ENCODE measurements at places on chromosomes 12 and 14. TPM values are rescaled to one million over a fixed set of nuclear protein-coding genes. Genes with fewer than 3 reads are reported as not detected.

The FAM181A gene
- total RNA-seq: not detected

The CD69 gene
- 0.25 TPM for total RNA-seq

The CCDC197 gene
- total RNA-seq: 1.2 TPM

The PTCSC3 gene
- total RNA-seq: not detected

The GPR135 gene
- 2.2 TPM for total RNA-seq

DNA sequence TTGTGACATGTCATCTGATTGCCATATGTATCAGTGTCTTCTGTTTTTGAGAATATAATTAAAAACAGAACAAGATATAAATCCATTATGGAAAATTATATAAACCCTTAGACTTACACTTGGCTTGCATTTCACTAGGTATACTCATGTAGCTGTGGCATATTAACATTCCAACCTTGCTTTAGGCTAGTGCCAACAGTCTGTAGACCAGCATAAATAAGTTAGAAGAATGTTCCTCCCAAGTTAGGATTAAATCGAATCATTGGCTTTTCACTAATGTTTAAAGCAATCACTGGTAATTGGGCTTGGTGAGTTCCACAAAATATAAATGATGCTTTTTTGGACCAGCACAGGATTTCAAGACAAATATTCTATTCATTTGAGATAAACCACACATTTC is 103.0 kb downstream of the LIN7A start:
- no peaks in the 10 kb centered on the region for H3K36me3 ChIP-seq
- peaks cover 51% of the 10 kb centered on the region for H3K4me1 ChIP-seq
- H3K27ac ChIP-seq: no peak overlapping the region

DNA sequence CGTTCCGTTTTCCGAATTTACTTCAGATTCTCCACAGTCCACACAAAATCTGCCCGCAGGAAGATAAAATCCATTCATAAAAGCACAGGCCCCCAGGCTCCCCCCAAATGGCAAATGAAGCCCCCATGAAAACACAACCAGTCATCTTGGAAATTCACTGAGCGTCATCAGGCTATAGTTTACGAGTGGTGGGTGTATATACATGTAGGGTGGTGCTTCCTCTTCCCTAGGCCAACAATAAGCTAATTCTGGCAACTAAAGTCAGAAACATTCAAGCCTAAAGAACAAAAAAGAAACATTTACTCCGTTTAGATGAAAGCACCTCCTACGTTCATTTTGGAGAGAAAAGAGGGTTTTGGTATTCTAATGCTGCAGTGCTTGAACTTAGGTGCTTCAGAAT is 5.8 kb downstream of the GPR68 start:
- no peak overlapping the region for H3K27ac ChIP-seq
- DNase-seq: no peak
- H3K4me3 ChIP-seq: no peak overlapping the region
- H3K4me1 ChIP-seq: no peaks in the 10 kb centered on the region
- no peaks in the 10 kb centered on the region for H3K36me3 ChIP-seq
- no peaks in the 10 kb centered on the region for H3K27me3 ChIP-seq

DNA sequence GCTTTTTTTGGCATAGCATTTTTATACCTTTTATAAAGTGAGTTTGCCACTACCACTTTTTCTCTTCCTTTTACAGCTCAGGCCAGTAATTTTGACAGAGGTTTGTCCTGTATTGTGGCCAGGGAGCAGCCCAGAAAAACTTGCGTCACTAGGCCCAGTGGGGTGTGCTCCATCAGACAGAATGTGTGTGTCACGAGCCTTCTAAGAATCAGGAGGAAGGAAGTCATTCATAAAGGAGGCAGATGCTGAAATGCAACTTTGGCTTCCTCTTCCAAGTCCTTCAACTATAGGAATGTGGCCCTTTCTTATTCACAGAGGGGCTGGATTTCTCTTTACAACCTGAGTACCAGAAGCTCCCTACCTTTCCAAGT is 10.1 kb upstream of the RAB35 start:
- H3K36me3 ChIP-seq: peaks cover 60% of the 10 kb centered on the region
- peaks cover 34% of the 10 kb centered on the region for H3K4me1 ChIP-seq
- no peak for DNase-seq
- H3K27me3 ChIP-seq: no peaks in the 10 kb centered on the region

DNA sequence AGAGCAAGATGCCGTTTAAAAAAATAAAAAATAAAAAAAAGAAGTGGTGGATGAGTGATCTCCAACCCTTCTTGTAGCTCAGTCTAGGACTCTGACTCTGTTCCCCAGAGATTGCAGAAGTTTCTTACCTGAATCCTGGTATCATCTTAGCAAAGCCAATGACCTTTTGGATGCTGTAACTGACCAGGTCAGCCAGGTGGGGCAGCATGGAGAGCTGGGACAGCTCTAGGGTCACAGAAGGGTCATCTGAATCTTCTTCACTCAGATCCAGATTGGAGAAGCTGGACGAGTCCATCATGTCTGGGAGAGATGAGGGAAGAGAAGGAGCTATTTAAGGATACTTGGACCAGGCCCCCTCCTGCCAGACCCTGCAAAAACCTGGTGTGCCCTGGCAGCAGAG is 35.8 kb upstream of the HDAC7 start:
- no peaks in the 10 kb centered on the region for H3K36me3 ChIP-seq
- no peak overlapping the region for H3K27ac ChIP-seq
- DNase-seq: no peak
- no peaks in the 10 kb centered on the region for H3K27me3 ChIP-seq
- no peaks in the 10 kb centered on the region for H3K4me1 ChIP-seq

DNA sequence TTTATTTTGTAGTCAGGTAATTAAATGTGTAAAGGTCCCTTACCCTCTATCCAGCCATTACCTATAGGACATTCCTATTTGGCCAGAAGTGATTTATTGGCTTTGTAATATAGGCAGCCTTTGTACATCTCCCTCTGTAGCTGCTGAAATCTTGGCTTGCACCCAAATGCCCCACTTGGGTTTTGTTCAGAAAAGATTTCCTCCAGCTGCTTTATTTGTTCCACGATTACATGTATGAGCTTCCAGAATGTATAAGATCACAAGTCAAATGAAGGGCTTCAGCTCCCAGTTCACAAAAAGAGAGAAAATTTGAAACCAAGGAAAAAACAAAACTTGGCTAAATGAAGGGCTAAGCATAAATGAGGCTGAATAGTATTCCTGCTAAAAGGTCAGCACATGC is 103.4 kb downstream of the EFCAB11 start:
- no peaks in the 10 kb centered on the region for H3K36me3 ChIP-seq
- H3K4me3 ChIP-seq: no peak overlapping the region
- no peaks in the 10 kb centered on the region for H3K27me3 ChIP-seq
- no peaks in the 10 kb centered on the region for H3K4me1 ChIP-seq

- no peak for DNase-seq
- H3K27me3 ChIP-seq: no peaks in the 10 kb centered on the region
- H3K4me3 ChIP-seq: no peak overlapping the region
- H3K36me3 ChIP-seq: no peaks in the 10 kb centered on the region
Measured at GRCh38 chr12:25924491-25925001, 33.9 kb upstream of the RASSF8 start.

DNA sequence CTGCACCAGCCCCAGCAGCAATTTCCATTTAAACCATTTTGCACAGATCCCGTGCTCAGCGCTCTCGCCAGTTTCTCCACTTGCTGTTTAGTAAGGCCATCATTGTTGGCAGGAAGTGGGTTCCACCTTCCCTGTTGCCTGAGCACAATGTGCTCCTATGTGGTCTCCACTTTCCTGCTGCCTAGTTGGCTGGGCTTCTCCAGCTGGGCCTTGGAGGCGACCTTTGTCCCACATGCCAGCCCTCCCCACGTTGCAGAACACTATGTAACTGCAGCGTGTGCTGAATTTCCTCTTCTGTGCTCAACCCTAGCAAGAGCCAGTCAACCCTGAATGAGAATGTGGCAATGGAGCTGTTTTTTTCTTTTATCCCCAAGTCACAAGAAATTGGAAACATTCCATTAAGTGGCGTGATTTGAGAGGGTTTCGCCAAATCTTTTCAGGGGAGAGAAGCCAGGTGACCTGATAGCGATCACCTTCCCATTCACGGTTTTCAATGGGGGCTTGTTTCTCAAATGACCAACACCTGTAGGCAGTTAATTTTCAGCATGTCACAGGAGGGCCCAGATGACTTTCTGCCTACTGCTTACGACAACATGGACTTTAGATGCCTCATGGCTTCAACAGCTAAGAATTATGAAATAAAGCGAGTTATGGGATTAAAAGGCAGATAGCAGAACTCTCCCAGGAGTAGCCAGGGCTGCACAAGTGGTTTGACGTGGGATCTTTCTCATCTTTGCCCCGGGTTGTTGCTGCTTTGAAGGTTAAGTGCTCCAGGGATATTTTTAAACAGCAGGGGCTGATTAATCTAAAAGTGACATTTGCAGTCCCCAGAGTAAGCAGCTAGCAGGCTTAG is at the start of gene ACACB:
Gene ACACB, plus strand, starts transcription at position 830 of the 853 bp plus-strand sequence. CDS start 22,819 bp downstream, outside the sequence.
- H3K4me1 ChIP-seq: peaks cover 94% of the 10 kb centered on the region
- H3K27me3 ChIP-seq: no peaks in the 10 kb centered on the region
- peak; percentile 80 for DNase-seq
- peak within 1 kb of the TSS; percentile 65 for H3K4me3 ChIP-seq
